ENCODE measurements at places on chromosomes 12 and 14.
A peak's percentile ranks its signal among the peaks of the same experiment; 100 is the strongest.

DNA sequence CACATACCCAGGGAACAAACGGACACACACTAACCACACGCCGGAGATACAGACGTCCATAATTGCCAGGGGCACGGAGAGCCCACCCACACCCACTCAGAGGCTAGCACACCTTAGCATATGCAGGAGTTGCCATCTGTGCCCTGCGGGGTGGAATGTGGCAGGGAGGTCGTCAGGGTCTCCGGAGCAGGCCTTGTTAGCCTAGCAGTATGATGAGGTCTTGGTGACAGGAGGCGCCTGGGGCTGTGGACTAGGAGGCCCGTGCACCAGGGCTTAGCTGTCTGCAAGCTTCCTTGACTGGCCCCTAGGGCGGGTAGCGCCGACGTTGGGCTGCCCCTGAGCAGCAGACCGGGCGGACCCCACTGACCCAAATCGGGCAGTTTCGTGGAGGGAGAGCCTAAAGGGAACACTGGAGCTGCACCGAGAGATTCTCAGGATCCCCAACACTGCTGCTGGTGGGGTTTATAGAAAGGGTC, 10.0 kb downstream of the STAC3 start:
- DNase-seq, result peak; percentile 72

DNA sequence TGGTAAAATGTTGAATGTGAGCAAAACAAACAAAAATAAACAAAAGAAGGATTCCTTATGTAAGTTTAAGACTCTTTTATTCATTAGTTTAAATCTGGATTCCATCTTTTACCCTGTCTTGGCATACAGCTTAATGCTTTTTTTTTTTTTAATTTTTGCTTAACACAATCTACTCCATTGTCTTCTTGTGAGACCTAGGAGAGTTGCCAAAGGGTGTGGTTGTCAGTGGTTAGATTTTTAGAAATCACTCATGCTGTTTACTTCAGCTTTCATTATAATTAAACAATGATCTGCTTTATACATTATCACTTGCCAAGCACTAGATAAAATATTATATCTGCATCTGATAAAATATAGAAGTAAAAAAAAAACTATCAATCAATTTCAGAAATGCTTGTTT, 77.7 kb upstream of the KITLG start:
- DNase-seq, result no peak

DNA sequence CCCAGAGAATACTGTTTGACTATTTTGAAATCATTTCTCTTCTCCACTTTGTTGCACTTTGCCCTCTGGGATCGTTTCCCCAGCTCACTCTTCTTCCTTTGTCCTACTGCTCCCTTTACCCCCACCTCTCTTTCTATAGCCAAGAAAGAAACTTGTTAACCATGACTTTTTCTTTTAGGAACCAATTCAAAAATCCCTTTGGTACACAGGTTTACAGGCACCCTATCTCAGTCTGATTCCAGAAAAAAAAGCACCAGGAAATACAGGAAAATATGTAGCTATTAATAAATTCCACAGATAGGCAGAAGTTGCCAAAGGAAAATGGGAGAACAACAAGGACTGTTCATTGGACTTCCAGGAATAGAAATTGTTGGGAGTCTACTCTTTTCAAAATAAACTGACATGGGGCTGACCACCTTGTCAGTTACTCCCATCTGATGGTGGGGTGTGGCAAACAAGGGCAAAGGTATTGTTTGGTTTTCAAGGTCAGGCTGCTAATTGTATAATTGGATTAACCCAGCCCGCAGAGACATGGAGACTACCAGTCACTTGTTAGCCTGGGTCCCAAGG, 82.4 kb downstream of the CRADD start:
- DNase-seq, result no peak

- no peak for DNase-seq
Measured at GRCh38 chr14:83289896-83290295, 1756.2 kb upstream of the SEL1L start.

Measured in neural progenitor cell (in vitro differentiated cells).